ENCODE measurements at places on chromosomes 12 and 14.
A peak's percentile ranks its signal among the peaks of the same experiment; 100 is the strongest.

DNA sequence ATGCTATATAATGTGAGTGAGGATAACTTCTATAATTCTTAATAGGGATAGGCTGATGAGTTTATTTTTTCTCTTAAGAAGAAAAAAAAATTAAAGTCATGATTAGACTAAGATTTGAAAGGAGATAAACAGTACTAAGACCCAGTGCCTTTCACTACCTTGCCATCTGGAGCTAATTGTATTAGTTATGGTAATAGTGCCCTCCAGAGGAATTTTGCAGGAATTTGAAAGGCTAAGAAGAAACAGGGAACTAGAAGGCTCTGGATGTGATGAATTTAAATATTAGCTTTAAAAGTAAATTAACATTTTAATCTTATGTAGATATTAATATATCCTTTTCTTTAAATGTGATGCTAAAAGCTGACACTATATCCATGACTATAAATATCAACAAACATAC, 36.6 kb upstream of the PIK3C2G start:
- DNase-seq = no peak

GRCh38 chr14:104598039-104598909, 6.3 kb downstream of the TMEM179 start:
- DNase-seq = no peak

- DNase-seq = no peak
Observed at GRCh38 chr14:75011356-75011994, 8.8 kb downstream of the EIF2B2 start.

DNA sequence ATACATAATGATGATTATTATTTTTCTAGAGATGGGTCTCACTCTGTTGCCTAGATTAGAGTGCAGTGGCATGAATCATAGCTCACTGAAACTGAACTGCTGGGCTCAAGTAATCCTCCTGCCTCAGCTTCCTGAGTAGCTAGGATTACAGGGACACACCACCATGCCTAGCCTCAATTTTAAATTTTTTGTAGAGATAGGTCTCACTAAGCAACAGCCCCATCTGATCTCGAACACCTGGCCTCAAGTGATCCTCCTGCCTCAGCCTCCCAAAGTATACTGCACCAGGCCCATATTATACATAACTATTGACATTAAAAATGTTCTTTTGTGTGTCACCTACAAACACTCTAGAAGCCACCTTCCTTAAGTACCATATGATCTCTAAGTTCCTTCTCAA, 3.4 kb downstream of the TXNRD1 start:
- no peak for DNase-seq

DNA sequence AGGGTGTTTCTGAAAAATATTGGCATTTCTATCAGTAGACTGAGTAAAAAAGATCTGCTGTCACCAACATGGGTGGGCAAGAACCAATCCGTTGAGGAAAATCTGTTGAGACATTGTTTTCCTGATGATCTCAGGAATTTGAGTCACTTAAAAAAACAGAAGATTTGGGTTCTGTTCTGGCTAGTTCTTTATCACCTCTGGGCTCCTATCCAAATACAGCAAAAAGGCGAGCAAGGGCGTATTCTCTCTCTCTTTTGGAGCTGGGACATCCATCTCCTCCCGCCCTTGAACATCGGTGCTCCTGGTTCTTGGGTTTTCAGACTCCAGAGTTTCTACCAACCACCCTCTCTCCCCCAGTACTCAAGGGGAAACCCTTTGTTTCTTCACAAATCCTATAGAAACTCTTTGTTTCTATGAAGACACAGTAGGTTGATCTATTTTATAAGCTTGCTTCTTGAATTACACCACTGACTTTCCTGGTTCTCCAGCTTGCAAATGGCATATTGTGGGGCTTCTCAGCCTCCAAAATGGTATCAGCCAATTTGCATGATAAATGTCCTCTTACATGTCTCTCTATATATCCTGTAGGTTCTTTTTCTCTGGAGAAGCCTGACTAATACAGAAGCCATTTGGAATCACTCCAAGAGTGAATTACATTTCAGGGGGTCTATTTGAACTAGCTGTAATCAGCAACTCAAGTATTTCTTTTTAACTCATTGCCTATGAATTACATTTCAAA, 263.9 kb upstream of the TMTC1 start:
- peak; percentile 4 for DNase-seq

DNA sequence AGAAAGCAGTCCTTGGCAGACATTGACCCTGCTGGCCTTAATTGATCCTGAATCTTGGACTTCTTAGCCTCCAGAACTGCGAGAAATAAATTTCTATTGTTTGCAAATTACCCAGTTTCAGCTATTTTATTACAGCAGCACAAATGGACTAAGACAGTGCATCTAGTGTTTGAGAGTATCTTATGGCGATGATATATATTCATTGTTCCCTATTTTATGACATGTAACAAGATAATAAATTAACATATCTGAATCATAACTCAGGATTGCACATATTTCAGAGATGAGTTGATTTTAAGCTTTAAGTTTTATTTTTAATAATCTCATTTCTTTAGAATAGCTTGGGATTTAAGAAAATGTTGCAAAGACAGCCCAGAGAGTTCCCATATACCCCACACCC, 167.4 kb upstream of the FOXG1 start:
- DNase-seq = no peak

Measured in cortex of kidney (tissue), 1 donor.